ENCODE measurements at places on chromosomes 5 and 9.

- no peak for DNase-seq
Measured at GRCh38 chr5:86997516-86997915, 270.2 kb upstream of the RASA1 start.

DNA sequence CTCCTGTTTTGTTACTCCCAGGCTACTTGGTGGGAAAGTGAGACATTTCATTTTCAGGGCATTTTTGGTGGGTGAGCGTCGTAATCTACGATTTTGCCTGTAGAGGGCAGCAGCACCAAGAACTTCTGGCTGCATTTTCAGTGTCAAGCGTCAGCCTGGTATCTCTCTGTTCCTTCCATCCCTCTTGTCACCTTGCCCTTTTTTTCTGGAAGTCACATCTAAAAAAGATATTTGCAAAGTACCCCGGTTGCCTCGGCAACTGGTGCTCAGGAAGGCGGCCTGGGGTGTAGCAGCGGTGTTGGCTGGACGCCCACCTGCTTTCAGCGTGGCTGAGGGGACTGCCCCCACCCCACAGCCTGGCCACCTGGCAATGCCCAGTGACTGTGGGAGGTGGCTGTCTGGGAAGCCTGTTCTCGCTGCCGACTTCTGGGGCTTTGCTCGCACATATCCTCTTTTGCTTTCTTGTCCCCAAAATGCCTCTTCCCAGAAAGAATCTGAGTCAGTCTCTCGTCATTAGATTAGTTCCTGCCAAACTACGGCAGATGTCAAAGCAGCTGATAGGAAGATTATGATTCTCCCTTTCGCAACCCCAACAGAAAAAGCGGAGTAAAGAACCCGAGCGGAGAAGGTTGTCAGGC is 84.5 kb downstream of the ACER2 start:
- peak; percentile 53 for DNase-seq

DNA sequence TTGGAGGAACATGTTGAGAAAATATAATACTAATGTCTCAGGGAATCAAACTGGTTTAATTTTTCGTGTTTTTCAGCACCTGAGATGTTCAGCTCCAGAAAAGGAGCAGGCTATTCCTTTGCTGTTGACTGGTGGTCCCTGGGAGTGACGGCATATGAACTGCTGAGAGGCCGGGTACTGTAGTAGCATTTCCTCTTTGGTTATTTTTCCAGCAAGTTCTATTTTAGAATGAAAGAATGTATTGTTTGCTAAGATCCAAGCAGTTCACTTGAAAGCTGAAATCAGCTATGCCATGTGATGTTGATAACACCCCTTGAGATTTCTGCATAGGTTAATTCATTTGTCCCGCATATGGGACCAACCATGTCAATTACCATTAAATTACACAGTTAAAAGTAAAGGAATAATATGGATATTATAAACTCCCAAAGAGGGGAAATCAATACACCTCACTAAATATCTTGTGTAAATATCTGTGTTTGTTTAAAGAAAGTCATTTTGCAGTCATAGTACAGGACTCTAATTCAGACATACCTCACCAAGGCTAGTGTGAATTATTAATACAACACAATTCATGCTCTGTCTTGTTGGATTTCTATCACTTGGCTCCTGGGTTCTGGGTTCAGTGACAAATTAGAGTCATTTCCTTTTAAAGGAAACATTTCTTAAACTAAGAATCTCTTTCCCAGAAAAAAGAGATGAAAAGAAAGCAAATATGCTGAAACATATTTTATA is 126.8 kb downstream of the STK32A start:
- DNase-seq, result no peak

- no peak for DNase-seq
Measured at GRCh38 chr5:111345731-111346130, 121.5 kb downstream of the CAMK4 start.

- DNase-seq, result peak; percentile 17
Measured at GRCh38 chr5:41925555-41925951, 472 bp downstream of the FBXO4 start.

GRCh38 chr9:133778336-133779013 is 40.3 kb upstream of the SARDH start:
- DNase-seq, result no peak

All from renal cortex interstitium (tissue), 15 donors.